ENCODE measurements at places on chromosomes 2 and 18. TPM values are rescaled to one million over a fixed set of nuclear protein-coding genes. Genes with fewer than 3 reads are reported as not detected.

Gene RNF125
- 12.0 TPM for total RNA-seq

Gene CIB4
- total RNA-seq = not detected

Gene HSBP1L1
- 35.4 TPM for total RNA-seq

DNA sequence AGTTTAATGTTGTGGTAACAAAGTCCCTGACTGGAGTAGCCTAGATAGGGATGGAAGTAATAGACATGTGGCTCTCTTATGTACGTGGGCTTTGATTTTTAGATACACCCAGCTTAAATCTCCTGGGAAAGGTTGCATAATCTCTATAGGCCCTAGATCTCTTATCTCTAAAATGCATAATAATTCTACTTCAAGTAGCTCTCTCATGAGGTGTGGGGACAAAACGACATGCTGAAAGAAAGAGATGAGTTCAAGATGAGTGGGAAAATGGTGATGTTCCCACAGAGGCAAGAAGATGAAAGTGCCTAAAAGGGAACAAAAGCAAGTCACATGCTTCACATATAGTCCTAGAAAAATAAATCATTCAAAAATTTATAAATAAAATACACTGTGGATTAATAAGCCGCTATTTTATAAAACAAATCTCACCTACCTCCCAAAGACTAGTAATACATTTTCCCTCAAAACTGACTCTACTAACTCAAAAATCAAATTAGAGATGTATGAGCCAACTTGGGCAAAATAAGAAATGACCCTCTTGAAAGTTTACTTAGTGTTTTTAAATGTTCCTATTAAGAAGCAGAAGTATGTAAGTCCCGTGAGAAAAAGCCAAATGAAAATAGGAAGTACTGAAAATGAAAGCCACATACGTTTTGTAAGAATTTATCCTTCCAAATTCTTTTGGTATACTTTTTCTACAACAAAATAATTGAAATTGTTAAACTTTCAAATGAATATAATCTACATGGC lies 148.2 kb upstream of the ITGA4 start:
- no peaks in the 10 kb centered on the region for H3K36me3 ChIP-seq
- H3K4me3 ChIP-seq = no peak overlapping the region
- peaks cover 15% of the 10 kb centered on the region for H3K4me1 ChIP-seq
- no peaks in the 10 kb centered on the region for H3K27me3 ChIP-seq

DNA sequence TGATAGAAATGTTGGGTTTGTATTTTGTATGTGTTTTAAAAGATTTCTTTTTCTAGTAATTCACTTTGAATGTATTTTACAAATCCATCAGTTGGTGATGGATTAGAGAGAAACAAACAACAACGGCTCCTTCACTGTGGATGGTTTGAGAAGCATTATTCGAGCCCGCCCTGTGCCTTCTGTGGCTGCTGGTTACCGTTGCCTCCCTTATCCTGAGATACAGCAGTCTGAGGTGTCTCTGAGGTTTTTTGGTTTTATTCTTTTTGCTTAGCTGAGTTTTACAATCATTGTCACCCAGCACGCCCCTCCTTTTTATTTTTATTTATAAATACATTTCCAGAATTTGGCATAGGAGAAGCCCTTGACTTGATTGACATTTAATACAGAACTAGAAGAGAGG lies 168.3 kb downstream of the BABAM2 start:
- H3K36me3 ChIP-seq = no peaks in the 10 kb centered on the region
- H3K27me3 ChIP-seq = no peaks in the 10 kb centered on the region
- H3K4me3 ChIP-seq = no peak overlapping the region
- DNase-seq = no peak
- H3K4me1 ChIP-seq = no peaks in the 10 kb centered on the region

GRCh38 chr2:11121099-11121822 lies 34.0 kb upstream of the SLC66A3 start:
- no peak for DNase-seq
- no peaks in the 10 kb centered on the region for H3K27me3 ChIP-seq
- H3K4me1 ChIP-seq = no peaks in the 10 kb centered on the region
- H3K36me3 ChIP-seq = no peaks in the 10 kb centered on the region

- no peak for DNase-seq
- no peak overlapping the region for H3K4me3 ChIP-seq
- H3K36me3 ChIP-seq = no peaks in the 10 kb centered on the region
- no peak overlapping the region for H3K27ac ChIP-seq
- no peaks in the 10 kb centered on the region for H3K4me1 ChIP-seq
Observed at GRCh38 chr2:126729896-126730295, 73.9 kb downstream of the GYPC start.

- H3K27ac ChIP-seq = no peak overlapping the region
- peaks cover 7% of the 10 kb centered on the region for H3K4me1 ChIP-seq
- DNase-seq = no peak
- no peak overlapping the region for H3K4me3 ChIP-seq
Observed at GRCh38 chr2:136029149-136029548, 43.7 kb upstream of the DARS1 start.

- no peak for DNase-seq
- no peaks in the 10 kb centered on the region for H3K27me3 ChIP-seq
- H3K4me3 ChIP-seq = no peak overlapping the region
- no peaks in the 10 kb centered on the region for H3K4me1 ChIP-seq
- H3K27ac ChIP-seq = no peak overlapping the region
Observed at GRCh38 chr2:10912076-10912731, 470 bp downstream of the KCNF1 start.

DNA sequence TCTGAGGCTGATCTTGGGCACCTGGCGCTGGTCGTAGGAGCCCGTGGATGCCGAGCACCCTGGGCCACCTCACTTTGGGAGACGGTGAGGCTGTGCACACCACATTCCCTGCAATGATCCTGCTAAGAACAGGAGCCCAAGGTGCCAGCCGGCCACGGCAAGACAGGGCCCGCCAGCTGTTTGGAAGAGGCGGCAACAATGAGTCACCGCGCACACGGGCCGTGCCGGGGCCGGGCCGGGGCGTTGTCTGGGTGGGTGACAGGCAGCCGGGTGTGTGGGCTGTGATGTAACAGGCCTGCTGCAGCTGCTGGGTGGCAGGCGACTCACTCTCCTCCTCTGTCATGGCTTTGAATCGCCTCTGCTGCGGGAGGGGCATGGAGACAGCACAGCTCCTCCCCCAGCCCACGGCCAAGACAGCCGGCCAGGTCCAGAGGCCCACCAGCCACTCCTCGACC lies 49.7 kb upstream of the ODC1 start:
- H3K36me3 ChIP-seq = no peaks in the 10 kb centered on the region
- H3K27me3 ChIP-seq = no peaks in the 10 kb centered on the region
- DNase-seq = no peak
- H3K27ac ChIP-seq = no peak overlapping the region

DNA sequence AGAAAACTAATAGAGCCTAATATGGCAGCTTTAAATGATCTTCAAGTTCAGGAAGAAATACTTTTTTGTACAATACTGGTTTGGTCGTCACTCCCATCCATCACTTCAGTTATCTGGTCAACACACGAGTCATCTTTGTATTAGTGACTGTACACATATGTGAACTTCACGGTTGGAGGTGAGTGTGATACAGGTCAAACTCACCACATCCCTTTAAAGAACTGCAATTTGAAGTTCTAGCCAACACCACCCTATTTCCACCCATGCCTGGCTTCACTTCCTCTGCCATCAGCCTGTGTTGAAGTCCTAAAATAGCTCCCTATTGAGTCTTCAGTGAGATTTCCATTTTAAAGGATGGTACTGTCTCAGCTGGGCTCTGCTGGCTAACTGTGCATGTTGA lies 361.9 kb downstream of the TXNL1 start:
- H3K36me3 ChIP-seq = no peaks in the 10 kb centered on the region
- DNase-seq = no peak
- no peak overlapping the region for H3K4me3 ChIP-seq
- no peaks in the 10 kb centered on the region for H3K4me1 ChIP-seq

DNA sequence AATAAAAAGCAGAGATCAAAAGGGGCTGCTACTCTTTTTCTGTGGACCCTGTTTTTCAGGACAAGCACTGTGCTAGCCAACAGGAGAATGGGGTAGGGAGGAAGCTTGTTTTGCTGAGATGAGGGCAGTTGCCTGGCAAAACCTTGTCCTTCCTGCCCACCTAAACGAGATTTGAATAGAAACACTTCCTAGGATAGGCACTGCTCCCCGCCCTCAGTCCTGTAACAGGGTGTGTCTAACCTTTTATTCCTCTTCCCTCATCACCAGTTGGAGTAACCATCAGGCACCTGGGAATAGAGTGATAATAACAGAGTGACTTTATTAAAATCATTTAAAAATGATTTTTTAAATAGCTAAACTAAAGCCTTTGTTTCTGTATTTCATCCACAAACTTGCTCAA lies 368.8 kb downstream of the LNPK start:
- no peaks in the 10 kb centered on the region for H3K36me3 ChIP-seq
- H3K4me1 ChIP-seq = no peaks in the 10 kb centered on the region
- H3K4me3 ChIP-seq = no peak overlapping the region
- H3K27ac ChIP-seq = no peak overlapping the region

DNA sequence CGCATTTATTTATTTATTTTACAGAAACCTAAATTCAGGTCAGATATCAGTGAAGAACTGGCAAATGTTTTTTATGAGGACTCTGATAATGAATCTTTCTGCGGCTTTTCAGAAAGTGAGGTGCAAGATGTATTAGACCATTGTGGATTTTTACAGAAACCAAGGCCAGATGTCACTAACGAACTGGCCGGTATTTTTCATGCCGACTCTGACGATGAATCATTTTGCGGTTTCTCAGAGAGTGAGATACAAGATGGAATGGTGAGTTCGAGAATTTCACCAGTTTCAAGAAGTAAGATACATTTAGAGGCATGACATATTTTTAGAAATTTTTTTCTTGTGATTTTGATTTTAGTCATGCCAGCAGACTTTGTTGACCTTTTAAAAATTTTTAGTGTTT lies 4.6 kb downstream of the CDCA7 start:
- no peak overlapping the region for H3K27ac ChIP-seq
- H3K4me1 ChIP-seq = peaks cover 9% of the 10 kb centered on the region

- no peaks in the 10 kb centered on the region for H3K4me1 ChIP-seq
- no peak overlapping the region for H3K27ac ChIP-seq
Observed at GRCh38 chr2:68172521-68172920, 14.8 kb downstream of the PNO1 start.

DNA sequence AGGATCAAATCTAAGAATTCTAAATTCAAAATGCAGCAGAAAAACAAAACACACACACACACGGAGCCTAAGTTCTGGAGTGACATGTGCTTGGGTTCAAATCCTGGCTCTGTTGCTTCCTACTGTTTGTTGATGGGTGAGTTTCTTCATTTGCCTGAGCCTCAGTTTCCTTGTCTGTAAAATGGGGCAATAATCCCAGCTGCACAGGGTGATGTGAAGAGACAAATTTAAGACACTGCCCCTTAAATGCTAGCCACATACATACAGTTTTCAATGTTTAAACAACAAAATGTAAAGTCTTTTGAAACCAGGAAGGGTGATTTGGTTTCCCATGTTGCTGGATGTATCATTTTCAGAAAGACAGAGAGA lies 943 bp upstream of the GPR17 start:
- peaks cover 21% of the 10 kb centered on the region for H3K4me1 ChIP-seq
- H3K36me3 ChIP-seq = no peaks in the 10 kb centered on the region
- peak overlapping the region; percentile 92 for H3K27ac ChIP-seq
- no peaks in the 10 kb centered on the region for H3K27me3 ChIP-seq

DNA sequence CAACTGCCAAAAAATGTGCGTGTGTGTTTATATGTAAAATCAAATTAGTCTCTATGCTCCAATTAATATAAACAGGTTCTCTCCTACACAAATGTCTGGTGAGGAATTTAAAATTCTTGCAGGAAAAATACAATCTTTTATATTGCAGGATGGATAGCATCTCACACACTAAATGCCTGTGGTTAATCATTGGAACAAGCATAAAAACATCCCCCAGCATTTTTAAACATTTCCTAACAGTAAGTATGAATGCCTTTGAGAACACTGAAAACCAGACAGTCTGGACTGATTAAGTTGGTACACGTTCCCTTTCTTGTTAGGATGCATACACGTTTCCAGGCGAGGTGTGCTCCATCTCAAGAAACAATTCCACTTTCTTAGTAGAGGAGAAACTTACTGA lies 29.9 kb upstream of the PDE1A start:
- no peak for DNase-seq
- no peaks in the 10 kb centered on the region for H3K4me1 ChIP-seq
- no peak overlapping the region for H3K4me3 ChIP-seq
- H3K27me3 ChIP-seq = no peaks in the 10 kb centered on the region

- DNase-seq = no peak
- no peak overlapping the region for H3K27ac ChIP-seq
- no peak overlapping the region for H3K4me3 ChIP-seq
- no peaks in the 10 kb centered on the region for H3K36me3 ChIP-seq
- H3K4me1 ChIP-seq = no peaks in the 10 kb centered on the region
Observed at GRCh38 chr2:55779459-55780421, 86.1 kb upstream of the PNPT1 start.

DNA sequence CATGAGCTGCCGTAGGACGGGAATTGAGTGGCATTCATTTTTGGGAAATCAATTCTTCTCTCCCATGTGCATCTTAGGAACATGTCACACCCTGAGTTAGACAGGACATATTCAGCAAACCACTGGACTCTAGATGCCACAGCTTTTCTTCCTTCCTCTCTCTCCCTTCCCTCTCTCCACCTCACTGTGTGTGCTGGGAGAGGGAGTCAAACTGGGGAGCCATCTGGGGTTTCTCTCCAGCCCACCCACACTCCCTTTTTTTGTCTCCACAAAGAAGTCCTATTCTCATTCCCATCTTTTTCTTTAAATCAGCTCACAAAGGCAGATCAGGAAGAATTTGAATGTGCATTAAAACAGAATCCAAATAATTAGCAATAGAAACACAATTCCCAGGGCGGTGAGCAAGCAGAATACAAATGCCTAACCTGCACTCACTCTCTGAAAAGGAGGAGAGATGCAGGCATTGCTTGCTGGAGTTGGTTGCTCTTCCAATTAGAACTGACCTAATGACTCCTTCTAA lies 15.4 kb downstream of the CD28 start:
- DNase-seq = no peak
- H3K4me1 ChIP-seq = no peaks in the 10 kb centered on the region
- H3K36me3 ChIP-seq = no peaks in the 10 kb centered on the region
- H3K27ac ChIP-seq = no peak overlapping the region

DNA sequence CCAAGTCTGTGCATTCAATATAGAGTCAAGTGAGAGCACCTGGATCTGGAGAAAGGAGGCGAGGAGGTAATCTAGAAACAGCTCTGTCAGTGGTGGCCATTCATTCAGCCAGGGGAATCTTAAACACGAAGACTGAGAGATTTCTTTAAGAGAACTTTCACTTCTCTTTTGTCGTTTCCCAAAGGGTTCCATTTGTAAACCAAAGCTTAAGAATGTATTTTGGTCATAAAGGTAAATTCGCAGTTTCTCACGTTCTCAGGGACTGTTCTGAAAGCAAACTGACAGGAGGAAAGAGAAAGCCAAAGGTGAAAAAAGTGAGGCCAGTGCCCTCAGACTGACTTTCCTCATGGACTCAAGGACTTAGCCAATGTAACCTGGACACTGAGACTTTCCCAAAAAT lies 513.5 kb downstream of the CMPK2 start:
- no peak overlapping the region for H3K4me3 ChIP-seq
- H3K27ac ChIP-seq = no peak overlapping the region
- no peak for DNase-seq
- H3K27me3 ChIP-seq = no peaks in the 10 kb centered on the region

All from tibial nerve (tissue), 4 donors.